ENCODE measurements at places on chromosomes 16 and 17. TPM values are rescaled to one million over a fixed set of nuclear protein-coding genes. Genes with fewer than 3 reads are reported as not detected.

DNA sequence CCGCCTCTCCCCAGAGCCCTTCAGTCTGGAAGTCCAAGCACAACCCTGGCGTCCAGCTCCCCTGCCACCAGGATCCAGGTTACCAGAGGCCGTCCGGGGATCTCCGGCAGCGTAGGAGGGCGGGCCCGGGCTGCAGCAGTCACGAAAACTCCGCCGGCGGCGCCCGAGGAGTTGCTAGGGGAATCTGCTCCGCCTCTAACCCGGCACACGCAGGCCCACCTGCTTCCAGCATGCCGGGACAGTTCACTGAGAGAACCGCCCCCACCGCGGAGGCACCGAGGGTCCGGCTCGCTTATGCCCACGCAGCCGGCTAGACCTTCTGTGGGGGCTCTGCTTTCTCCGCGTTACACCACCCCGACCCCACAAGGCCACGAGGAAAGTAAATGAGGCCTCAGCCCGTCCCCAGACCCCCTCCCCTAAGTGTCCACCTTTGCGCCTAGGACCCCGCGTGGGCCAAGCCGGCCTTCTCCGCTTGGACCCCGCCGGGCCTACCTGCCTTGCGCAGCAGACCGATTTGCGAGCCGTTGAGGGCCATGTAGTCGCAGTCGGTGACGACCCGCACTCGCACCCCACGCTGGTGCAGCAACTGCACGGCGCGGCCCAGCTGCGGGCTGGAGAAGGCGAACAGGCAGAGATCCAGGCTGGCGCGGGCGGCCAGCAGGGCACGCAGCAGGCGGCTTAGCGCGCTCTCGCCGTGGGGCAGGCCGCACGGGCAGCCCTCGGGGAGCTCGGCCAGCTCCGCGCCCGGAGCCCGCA, 587 bp downstream of the PLD6 start:
- H3K4me1 ChIP-seq = no peaks in the 10 kb centered on the region
- peak overlapping the region; percentile 78 for H3K27ac ChIP-seq
- DNase-seq = peak; percentile 58
- peak overlapping the region; percentile 50 for H3K4me3 ChIP-seq
- no peaks in the 10 kb centered on the region for H3K36me3 ChIP-seq

DNA sequence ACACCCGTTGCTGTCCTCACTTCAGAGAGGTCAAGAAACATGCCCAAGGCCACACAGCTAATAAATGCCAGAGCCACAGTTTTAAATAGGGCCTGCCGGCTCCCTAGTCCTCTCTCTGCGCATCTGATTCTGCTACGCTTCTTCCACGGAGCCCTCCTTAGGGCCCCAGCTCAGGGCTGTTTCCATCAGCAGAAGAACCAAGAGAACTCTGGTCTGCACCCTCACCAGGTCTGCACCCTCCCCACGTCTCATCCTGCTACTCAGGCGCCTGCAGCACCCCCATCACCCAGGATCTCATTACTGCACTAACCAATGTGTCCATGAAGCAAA, 79.5 kb upstream of the NKD1 start:
- no peak for DNase-seq
- H3K4me1 ChIP-seq = peaks cover 3% of the 10 kb centered on the region
- H3K36me3 ChIP-seq = no peaks in the 10 kb centered on the region
- no peaks in the 10 kb centered on the region for H3K27me3 ChIP-seq
- no peak overlapping the region for H3K27ac ChIP-seq
- no peak overlapping the region for H3K4me3 ChIP-seq

DNA sequence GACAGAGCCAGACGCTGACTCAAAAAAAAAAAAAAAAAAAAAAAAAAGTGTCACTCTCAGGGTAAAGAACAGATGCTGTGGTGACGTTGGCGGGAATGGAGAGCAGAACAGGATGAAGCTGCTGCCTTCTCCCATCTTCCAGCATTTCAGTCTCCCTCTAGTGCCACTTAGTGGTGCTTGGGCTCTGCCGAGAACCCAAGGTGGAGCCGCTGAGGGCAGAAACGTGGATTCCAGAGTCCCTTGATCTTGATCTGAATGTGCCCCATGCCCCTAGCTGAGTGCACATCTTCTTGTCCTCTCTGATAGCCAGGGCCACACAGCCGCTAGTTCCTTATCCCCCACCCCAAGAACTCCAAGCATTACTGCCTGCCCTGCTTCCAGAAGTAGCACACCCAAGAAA, 43.2 kb upstream of the FA2H start:
- H3K4me1 ChIP-seq = no peaks in the 10 kb centered on the region
- H3K27me3 ChIP-seq = no peaks in the 10 kb centered on the region
- no peak overlapping the region for H3K27ac ChIP-seq
- H3K4me3 ChIP-seq = no peak overlapping the region

- peak within 1 kb of the TSS; percentile 46 for H3K27ac ChIP-seq
- H3K4me3 ChIP-seq = no peak within 1 kb of the TSS
- no peaks in the 10 kb centered on the region for H3K27me3 ChIP-seq
- H3K36me3 ChIP-seq = no peaks in the 10 kb centered on the region
- peak; percentile 40 for DNase-seq
These were observed at the start of gene CD300LG for GRCh38 chr17:43846963-43847371. CD300LG (plus strand) TSS chr17:43847176; CDS start chr17:43847217, 41 bp downstream.

DNA sequence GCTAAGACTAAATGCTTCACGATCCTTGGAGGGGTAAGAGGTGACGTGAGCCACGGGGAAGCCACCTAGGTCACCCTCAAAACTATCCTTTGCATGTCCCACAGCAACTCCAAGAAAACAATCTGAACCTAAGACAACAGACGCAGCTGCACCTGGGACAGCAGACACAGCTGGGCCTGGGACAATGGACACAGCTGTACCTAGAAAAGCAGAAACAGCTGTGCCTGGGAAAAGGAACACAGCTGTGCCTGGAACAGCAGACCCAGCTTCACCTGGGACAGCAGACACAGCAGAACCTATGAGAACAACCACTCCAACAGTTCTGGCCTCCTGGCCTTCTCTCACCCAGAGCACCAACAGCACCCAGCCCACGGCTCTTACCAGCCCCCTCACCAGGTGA, 11.7 kb upstream of the CD300LD start:
- H3K27ac ChIP-seq = no peak overlapping the region
- no peak for DNase-seq
- no peak overlapping the region for H3K4me3 ChIP-seq
- H3K4me1 ChIP-seq = no peaks in the 10 kb centered on the region
- H3K27me3 ChIP-seq = no peaks in the 10 kb centered on the region

TMEM107 gene
- total RNA-seq = 7.3 TPM

NKD1 gene
- total RNA-seq = 3.0 TPM

DNA sequence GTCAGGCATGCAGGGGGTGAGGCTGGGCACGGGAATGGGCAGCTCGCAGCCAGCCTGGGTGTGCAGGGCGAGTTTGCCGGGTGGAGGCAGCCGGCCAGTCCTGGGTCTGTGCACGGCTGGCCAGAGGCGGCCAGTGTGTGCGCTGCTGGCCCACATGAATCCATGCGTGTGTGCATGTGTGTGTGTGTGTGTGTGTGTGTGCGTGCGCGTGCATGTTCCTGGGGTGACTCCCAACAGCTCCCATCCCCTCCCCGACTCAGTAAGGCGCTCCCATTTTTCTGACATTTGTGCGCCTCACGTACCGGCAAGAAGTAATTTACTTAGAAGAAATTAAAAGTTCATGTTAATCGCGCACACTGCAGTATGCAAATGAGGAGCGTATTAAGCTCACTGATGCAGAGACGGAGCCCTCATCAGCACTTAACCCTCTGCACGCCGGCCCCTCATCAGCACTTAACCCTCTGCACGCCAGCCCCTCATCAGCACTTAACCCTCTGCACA, 55.4 kb upstream of the ACSF3 start:
- no peak for DNase-seq
- H3K27ac ChIP-seq = no peak overlapping the region
- H3K36me3 ChIP-seq = no peaks in the 10 kb centered on the region
- no peaks in the 10 kb centered on the region for H3K4me1 ChIP-seq
- H3K27me3 ChIP-seq = no peaks in the 10 kb centered on the region
- H3K4me3 ChIP-seq = no peak overlapping the region

Data from pancreas (tissue), 10 donors.